NCI-H2107 (cell line): ENCODE measurements at places on chromosomes 7 and 10.
A peak's percentile ranks its signal among the peaks of the same experiment; 100 is the strongest.

- no peak for DNase-seq
Measured at GRCh38 chr10:95987685-95988426, 55.5 kb upstream of the CCNJ start.

GRCh38 chr7:81960026-81960425 is 190.2 kb upstream of the HGF start:
- no peak for DNase-seq

DNA sequence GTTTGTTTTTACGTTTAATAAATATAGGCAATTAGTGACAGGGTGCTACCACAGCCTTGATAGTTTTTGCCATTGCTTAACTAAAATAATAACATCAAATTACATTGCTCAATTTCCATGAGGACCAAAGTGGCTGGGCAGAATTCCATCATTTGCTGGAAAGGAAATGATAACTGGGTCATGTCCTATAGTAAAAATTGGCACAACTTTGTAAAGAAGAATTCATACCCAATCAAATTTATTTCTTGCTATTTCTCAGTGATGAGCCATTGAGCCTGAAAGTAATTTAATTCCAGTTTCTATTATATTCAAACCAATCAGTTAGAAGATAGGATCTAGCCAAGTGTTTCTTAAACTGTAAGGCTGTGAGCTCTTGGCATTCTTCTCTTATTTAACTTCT is 102.2 kb upstream of the CTTNBP2 start:
- DNase-seq = no peak

DNA sequence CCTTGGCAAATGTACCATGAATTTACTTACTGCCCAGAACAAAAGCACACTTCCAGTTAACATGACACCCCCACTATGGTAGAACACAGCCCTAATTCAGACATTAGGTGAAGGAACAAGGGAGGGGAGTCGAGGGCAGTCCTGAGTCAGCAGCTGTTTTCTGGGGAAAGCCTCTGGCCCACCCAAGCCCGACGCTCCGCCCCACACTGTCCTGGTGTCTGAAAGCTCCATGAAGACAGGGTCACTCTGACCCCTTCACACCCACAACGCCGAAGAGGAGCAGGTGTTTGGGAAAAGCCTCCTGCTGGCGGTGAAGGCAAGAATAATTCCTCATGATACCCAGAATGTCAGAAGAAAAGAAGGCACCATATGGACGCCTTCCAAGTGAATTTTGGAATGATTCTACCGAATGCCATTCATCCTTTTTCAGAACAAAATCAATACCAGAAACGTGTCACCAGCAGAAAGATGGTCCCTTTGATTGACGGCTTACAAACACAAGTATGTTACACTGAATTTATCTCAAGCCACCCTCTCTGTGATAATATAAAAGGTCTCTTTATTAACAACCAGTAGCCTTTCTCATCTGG is 172.1 kb downstream of the DIP2C start:
- no peak for DNase-seq

DNA sequence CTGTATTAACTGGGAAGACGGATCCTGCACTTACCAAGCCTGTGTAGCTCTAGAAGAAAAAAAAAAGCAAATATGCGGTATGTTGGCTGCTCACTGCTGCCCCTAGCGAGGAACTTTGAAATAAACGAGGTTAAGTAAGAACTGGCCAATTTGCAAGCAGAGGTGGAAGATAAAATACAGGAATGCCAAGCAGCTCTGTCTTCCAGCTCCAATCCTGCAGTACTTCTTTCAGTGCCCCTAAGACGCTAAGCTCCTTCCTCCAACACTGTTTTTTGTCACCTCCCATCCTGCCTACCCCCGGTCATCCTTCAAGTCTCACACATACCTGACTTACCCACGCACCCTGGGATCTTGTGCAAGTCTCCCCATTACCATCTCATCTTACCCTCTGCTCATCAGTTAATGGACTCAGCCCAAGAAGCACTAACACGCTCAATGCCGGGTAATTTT is 809 bp downstream of the C10orf143 start:
- DNase-seq = peak; percentile 1

DNA sequence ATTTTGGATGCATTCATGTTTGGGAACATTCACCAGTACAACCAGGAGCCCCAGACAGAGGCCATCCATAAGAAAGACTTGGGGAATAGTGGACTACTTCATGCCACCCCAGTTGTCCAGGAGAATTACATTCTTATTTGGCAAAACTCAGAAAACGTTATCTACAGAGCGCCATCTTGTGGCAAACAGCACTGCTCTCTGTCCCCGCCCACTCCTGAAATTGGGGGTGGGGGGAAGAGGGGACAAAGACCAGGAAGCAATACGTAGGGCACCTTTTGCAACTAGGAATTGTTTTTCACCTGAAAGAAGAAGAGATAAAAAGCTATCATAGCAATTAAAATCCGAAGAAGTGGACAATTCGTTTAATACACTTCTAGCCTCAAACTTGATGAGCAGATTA is 134.6 kb upstream of the MGMT start:
- DNase-seq = no peak

- no peak for DNase-seq
Measured at GRCh38 chr7:64541438-64542359, 21.2 kb downstream of the ZNF680 start.

DNA sequence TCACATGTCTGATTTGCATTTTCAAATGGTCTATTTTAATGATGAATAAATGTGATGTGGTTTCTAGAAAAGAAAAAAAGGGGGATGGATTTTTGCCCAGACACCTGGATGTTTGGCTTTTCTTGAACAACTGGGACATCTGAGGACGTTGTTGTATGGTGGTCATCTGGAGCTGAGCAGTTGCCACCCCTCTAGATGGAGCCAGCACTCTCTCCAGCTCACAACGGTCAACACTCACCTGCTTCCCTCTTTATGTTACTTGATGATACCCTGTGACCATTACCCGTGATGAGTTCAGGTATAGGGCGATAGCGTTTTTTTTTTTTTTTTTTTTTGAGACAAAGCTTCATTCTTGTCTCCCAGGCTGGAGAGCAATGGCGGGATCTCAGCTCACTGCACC is 30.1 kb upstream of the PAXIP1 start:
- no peak for DNase-seq

DNA sequence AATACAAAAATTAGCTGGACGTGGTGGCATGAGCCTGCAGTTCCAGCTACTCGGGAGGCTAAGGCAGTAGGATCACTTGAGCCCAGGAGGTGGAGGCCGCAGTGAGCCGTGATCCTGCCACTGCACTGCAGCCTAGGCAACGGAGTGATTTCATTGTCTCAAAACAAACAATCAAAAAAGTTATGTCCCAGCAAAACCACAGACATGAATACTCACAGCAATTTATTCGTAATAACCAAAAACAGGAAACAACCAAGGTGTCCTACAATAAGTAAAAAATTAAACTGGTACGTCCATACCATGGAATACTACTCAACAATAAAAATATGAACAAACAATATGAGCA is 11.6 kb upstream of the CYTH3 start:
- no peak for DNase-seq

DNA sequence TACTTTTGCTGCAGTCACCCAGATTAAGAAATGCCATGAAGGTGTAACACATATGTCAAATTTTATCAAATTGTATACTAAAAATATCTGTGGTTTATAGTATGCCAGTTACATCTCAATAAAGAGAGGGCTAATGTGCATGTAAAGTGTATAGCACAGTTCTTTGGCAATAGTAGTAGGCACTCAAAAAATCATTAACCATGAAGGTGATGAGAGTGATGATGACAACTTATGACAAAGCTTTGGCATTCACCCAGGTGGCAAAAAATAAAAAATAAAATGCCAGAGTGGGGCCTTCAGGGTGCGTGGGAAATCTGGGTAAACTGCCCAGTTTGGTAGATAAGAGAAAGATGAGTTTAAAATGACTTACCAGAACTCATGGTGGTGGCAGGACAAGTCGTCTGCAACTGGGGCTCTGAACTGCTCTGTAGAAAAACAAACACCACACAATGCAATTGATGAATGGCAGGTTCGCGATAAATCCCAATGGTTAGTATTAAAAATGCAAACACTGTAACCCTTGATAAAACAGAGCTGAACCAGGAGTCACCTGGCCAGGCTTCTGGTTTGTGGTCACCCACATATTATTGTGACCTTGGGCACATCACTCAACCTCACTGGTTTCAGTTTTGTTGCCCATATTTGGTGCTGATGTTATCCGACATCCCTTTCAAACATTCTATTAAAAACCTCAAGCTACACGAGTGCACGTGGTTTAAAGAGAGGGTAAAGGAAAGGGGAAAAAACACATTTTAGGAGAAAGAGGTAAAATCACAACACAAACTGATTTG is 120.2 kb downstream of the SORBS1 start:
- DNase-seq = no peak

- DNase-seq = no peak
Measured at GRCh38 chr10:86252079-86252478, 114.5 kb downstream of the GRID1 start.

GRCh38 chr10:119575991-119576390 is 20.8 kb downstream of the TIAL1 start:
- DNase-seq = no peak
